ENCODE measurements at places on chromosomes 3 and 15. TPM values are rescaled to one million over a fixed set of nuclear protein-coding genes. Genes with fewer than 3 reads are reported as not detected.

Gene ZMYND10
- 0.39 TPM for total RNA-seq

DNA sequence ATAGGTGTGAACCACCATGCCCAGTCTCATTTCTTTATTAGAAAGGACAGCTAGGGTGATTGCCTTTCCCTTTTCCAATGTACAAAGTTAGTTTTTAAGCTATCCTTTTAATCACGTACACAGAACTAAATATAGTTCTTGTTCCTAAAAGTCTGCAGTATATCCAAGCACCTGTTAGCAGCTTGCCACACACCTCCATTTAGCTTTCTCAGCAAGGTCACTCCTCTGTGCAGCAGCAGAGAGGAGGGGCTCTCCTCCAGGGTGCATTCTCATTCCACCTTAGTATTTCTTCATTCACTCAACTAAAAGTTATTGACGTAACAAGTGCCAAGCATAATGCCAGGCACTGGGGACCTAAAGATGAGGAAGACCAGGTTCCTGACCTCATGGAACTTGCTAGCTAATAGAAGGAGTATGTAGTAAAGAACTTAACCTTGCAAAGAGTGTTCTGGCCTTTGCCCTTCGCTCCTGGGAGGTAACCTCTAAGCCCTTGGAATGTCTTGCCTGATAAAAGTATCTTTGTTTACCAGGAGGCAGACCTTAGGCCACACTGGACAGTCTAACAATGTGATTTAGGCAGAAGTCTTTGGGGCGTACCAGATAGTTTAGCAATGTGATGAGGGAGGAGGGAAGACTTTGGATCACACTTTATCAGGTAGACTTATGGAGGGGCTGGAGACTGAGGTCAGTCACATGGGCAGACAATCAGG lies 12.7 kb upstream of the PTPN9 start:
- DNase-seq = no peak

- peak; percentile 15 for DNase-seq
These were observed 48.7 kb upstream of the MDFIC2 start for GRCh38 chr3:70360979-70361760.

DNA sequence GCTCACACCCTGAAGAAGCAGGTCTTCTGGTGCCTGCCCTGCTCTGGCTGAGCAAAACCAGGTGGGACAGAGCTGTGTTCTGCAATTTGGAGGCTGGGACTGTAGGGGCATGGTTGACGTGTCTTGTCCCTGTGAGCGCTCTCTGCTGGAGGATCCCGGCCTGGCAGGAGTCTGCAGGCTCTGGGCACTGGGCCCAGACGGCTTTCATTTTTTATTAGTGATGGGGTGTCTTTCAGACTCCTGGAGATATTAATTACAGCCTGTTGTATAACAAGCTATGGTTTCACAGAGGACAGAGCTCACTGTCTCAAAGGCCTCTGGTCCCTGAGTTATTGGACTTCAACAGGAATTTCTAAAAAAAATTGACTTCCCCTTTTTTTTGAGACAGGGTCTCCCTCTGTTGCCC lies 29.5 kb upstream of the ZNF710 start:
- peak; percentile 14 for DNase-seq

- DNase-seq = no peak
These were observed 34.8 kb upstream of the DCUN1D1 start for GRCh38 chr3:183015185-183015584.

Measured in astrocyte (in vitro differentiated cells and primary cell).